ENCODE measurements at places on chromosomes 5 and 9. TPM values are rescaled to one million over a fixed set of nuclear protein-coding genes. Genes with fewer than 3 reads are reported as not detected.

Gene PRRC2B
- total RNA-seq: 259 TPM

Gene FGFR4
- total RNA-seq: 2.7 TPM

Gene JAKMIP2
- total RNA-seq: 49.7 TPM

Gene MZB1
- not detected for total RNA-seq

Gene MACIR
- 28.5 TPM for total RNA-seq

Gene C5orf52
- not detected for total RNA-seq

Gene PRDM9
- not detected for total RNA-seq

Gene SLC27A4
- total RNA-seq: 17.0 TPM

Gene OSMR
- 2.2 TPM for total RNA-seq

Gene SH2D3C
- total RNA-seq: 5.4 TPM

Gene FAM193B
- total RNA-seq: 35.7 TPM

Gene PCDHB3
- total RNA-seq: 9.8 TPM
